ENCODE measurements at places on chromosomes 11 and 22. TPM values are rescaled to one million over a fixed set of nuclear protein-coding genes. Genes with fewer than 3 reads are reported as not detected.

NRIP3 gene
- total RNA-seq = 0.97 TPM

CCDC73 gene
- total RNA-seq = not detected

MRGPRE gene
- total RNA-seq = not detected

LRRN4CL gene
- total RNA-seq = 0.39 TPM

HBE1 gene
- total RNA-seq = not detected

KDM4D gene
- total RNA-seq = 0.81 TPM

MRGPRX4 gene
- total RNA-seq = not detected

DDTL gene
- not detected for total RNA-seq

PES1 gene
- total RNA-seq = 71.6 TPM

RBMXL2 gene
- total RNA-seq = not detected

GDPD4 gene
- not detected for total RNA-seq

OR8B3 gene
- total RNA-seq = not detected

SYT8 gene
- total RNA-seq = 6.2 TPM

HEPHL1 gene
- total RNA-seq = not detected

SEPTIN5 gene
- 108 TPM for total RNA-seq

SNX15 gene
- 30.0 TPM for total RNA-seq

FLRT1 gene
- total RNA-seq = 0.54 TPM

DNA sequence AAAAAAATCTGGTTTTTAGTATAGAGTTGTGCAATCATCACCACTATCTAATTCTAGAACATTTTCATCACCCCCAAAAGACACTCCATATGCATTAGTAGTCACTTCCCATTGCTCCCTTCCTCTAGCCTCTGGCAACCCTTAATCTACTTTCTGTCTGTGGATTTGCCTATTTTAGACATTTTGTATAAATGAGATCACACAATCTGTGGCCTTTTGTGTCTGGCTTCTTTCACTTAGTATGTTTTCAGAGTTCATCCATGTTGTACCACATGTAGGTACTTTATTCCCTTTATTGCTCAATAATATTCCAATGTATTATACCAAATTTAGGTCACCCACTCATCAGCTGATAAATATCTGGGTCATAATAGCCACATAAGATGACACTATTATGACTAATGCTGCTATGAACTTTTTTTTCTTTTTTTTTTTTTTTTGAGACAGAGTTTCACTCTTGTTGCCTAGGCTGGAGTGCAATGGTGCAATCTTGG is 67.5 kb upstream of the SCUBE2 start:
- no peak for DNase-seq

GRCh38 chr11:1750840-1751530 is 590 bp upstream of the IFITM10 start:
- DNase-seq = peak; percentile 84

- no peak for DNase-seq
These were observed 533 bp downstream of the ELF5 start for GRCh38 chr11:34512840-34513681.

GRCh38 chr11:11816511-11817314 is 25.1 kb upstream of the USP47 start:
- no peak for DNase-seq

DNA sequence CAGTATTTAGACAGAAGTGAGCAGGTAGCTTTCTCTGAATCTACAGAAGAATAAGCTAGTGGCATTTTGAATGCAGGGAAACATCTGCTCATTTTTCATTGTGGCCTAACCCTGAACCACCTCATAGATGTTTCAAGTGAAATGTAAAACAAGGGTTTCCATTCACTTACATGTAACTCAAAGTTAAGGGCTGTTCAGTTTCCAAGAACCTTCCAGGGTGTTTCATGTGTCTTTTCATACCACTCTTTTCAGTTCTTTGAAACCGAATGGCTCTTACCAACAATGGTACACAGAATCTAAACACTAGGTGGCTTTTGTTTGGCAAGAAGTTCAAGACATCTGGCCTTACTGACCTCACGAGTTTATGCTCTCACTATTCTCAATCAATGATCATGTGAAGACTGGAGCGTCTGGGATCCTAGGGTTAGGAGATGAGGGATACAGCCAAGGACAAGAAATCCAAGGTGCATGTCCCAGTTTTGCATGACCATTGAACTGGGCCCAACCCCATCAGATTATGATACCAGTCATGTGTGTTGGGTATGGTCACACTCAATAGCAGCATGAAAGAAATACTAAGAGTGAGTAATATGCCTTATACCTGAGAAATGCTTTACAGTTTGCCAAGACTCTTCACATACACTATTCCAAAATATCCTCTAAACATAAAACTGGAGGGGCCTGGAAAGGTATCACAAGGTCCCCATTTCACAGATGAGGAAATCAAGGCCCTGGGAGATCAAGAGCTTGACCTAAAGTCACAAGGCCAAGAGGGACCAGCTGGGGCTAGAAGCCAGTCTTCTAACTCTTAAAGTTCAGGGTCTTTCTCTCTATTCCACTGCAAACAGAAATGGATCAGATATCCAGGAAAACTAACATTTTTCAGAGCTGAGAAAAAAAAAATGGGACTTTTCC is 92.7 kb downstream of the ETS1 start:
- no peak for DNase-seq

GRCh38 chr11:9662273-9662672 is 1.6 kb upstream of the SWAP70 start:
- peak; percentile 15 for DNase-seq

- no peak for DNase-seq
These were observed 160.5 kb downstream of the DDX10 start for GRCh38 chr11:108825381-108825780.

DNA sequence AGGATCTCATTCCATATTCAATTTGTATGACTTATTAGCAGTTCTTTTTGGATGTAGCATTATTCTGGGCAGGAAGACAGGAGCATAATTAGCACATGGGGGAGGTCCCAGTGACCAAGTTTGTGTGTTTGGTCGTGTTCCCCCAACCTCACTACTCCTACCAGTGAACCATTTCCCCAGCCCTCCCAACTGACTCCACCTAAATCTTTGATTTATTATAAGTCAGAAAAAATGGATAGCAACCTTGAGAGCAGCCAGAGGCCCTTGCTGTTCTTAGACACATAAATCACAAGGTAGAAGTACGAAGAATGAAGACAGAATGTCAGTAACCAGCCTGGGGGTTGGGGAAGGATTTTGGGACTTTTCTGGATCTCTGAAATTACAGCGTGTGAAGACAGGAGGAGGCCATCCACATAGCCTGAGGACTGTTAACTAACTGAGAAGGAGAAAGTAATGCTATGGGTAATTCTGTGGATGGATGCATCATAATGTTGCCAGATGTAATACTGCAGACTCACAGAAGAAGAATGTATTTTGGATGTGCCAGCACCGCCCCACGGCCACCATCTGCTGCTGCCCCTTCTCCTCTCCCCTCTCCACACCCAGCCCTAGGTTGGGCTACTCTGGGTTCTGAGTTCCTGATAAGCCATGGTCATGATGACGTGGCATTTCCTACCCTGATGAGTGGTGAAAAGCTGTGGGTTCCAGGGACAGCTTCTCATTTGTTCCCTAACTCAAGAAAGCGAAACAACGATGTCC is 124.3 kb upstream of the TTC12 start:
- no peak for DNase-seq

DNA sequence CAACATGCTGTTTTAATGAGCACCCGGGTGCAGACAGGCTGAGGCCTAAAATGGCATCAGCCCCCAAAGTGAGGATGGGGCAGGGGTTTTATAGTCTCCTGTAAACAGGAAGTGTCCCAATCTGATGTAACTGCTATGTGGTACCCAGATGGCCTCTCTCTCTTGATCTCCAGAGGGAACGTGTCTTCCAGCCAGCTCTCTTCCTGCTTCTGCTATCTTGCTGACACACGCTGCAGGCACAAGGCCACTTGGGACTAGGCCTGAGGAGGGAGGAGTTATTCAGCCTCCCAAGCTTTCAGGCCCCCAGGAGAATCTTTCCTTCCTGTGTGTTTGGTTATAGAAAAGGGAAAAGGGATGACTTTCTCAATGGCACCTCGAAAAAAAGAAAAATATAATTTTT is 11.4 kb upstream of the VSTM5 start:
- DNase-seq = no peak

GRCh38 chr11:17511571-17511970 is 32.6 kb downstream of the USH1C start:
- DNase-seq = no peak

- peak; percentile 84 for DNase-seq
These were observed 925.4 kb downstream of the BRD1 start for GRCh38 chr22:48902001-48902869.

DNA sequence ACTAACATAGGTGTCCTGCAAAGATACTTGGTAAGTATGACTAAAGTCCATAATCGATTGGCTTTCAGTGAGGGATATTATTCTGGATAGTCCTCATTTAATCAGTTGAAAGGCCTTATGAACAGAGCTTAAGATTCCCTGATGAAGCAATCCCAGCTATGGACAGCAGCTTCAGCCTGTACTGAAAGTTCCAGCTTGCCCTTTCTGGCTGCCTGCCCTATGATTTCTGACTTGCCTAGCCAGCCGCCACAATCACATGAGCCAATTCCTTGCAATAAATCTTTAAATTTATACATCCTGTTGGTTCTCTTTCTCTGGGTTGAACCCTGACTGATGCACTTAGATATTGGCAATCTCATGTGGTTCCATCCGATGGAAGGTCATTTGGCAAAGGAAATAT is 759.0 kb upstream of the API5 start:
- no peak for DNase-seq

- no peak for DNase-seq
These were observed 55.7 kb upstream of the CLDN5 start for GRCh38 chr22:19579880-19580279.

- DNase-seq = no peak
These were observed 13.3 kb upstream of the LIPT2 start for GRCh38 chr11:74506823-74507222.

- DNase-seq = no peak
These were observed 23.4 kb downstream of the KIAA1671 start for GRCh38 chr22:24975813-24976341.

- DNase-seq = no peak
These were observed 15.9 kb downstream of the PTPN5 start for GRCh38 chr11:18775492-18776292.

DNA sequence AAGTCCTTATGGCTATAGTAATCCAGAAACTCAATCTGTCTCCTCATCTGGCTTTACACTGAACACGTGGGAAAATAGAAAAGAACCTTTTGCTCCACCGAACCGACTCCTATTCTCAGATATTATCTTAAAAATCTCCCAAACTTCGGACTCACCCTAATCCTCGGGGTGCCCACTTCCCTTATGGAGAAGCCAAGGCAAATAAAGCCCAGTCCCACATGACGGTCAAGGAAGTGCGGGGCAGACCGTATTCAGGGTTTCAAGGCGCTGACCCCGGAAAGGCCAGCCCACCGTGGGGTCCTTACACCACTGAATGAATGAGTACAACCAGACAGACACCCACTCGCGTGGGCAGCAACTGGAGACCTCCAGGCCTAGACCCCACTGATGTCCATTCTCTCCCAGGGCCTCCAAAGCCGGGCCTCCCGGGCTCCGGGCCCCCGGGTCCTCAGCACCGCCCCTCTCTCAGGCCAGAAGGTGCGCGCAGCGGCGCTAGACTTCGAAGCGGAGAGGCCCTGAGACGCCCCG is 489 bp downstream of the NUP98 start:
- no peak for DNase-seq

GRCh38 chr22:50143096-50143495 is 27.4 kb upstream of the PANX2 start:
- DNase-seq = no peak

DNA sequence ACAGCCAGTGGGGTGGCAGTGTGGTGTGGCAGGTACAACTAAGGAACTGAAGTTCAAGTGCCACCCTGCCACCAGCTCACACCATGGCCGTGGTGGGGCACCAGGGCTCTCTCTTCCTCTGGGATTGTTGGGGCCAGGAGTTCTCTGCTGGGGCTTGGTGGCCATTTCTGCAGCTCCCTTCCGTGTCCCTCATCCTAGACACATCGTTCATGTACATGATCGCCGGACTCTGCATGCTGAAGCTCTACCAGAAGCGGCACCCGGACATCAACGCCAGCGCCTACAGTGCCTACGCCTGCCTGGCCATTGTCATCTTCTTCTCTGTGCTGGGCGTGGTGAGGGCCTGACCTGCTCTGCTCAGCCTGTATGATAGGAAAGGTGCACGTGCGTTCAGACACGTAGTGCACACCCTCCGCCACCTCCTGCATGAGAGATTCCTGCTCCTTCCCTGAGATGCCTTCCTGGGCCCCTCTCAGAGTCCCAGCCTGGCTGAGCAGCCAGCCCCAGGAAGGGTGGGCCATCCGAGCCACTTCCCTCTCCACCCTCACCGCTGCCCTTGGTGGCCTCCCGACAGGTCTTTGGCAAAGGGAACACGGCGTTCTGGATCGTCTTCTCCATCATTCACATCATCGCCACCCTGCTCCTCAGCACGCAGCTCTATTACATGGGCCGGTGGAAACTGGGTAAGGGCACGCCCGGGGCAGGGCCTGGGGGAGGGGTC is 7.3 kb upstream of the TAGLN start:
- DNase-seq = no peak

DNA sequence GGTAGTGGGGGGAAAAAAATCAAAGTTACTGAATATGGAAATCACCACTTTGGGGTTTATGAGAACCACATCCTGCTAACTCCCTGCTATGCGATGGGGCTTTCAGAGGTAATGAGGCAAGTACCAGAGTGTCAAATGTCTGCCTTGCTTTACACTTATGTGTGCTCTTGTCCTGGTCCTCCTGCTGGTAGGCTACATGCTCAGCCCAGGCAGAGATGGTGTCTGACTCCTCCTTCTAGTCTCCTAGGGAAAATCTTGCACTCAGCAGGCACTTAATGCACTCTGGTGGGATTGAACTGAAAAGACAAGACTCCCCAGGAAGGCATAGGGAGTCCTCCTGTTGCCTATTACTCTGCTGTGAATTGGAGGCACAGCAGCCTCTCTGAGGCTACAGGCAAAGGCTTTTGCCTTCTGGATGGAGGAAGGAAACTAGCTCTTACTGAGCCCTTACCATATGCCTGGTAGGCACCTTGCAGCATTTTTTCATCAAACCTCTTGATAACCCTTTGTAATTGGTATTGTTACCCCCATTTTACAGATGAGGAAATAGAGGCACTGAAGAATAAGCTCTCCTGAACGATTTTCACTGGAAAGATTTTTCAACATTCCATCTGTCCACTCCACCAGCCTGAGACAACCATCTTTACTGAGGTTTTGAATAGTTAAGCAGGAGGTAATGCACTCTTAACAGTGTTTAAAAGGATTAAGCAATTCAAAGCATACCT is 132.1 kb upstream of the PAX6 start:
- no peak for DNase-seq

- peak; percentile 91 for DNase-seq
These were observed 6.3 kb downstream of the CEND1 start for GRCh38 chr11:783581-784015.

GRCh38 chr11:31870609-31871309 is 59.6 kb upstream of the PAX6 start:
- DNase-seq = peak; percentile 84

GRCh38 chr22:20833225-20833665 is 25.4 kb downstream of the PI4KA start:
- no peak for DNase-seq

- no peak for DNase-seq
These were observed 1.9 kb upstream of the FKBP2 start for GRCh38 chr11:64238999-64239398.
